ENCODE measurements at places on chromosomes 3 and 15.
A peak's percentile ranks its signal among the peaks of the same experiment; 100 is the strongest.

DNA sequence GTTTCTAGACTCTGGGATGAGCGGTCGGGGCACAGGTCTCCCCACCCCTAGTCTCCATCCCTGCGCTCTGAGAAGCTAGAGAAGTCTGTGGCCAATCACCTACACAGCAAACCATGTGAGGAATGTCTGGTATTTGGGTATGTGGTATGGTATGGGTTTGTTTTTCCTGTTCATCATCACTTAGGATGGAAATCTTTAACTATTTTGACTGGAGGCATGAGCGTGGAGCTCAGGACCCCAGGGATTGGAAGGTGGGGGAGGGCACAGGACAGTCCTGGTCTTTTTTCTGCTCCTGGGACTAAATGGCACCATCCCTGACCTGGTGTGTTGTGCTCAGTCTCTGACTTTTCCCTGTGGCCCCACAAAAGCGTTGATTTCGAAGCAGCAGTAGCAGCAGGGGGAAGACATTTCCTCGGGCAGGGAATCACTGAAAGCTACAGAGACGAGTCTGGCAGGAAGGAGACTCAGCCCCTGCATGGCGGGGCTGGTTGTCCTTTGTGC, 191.7 kb upstream of the TPM1 start:
- DNase-seq = no peak

DNA sequence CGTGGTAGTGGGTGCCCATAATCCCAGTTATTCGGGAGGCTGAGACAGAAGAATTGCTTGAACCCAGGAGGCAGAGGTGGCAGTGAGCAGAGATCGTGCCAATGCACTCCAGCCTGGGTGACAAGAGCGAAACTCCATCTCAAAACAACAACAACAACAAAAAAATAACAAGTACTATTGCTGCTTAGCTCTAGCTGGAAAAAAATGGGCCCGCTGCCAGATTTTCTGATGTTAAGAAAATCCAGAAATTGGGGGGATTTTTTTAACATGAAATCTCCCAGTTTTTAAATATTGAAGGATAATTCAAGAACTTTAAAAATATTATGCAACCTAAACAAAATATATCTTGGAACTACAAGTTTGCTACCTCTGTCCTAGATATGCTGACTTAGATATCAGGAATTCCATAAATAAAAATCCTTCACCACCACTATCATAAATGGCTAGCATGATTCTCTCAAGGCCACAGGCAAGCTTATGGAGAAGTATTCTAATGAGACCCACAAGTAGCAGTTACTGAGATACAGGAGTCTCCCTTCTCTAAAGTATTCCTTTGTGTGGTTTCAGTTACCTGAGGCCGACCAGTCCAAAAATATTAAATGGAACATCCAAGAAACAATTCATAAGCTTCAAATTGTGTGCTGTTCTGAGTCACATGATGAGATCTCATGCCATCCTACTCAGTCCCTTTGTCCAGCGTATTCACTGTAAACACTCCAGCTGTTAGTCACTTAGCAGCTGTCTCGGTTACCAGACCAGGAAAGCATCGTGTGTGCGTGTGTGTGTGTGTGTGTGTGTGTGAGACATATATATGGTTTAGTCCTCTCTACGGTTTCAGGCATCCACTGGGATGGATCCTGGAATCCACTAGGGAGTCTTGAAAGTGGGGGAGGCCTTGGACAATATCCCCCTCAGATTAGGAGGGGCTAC, 277.2 kb downstream of the TBL1XR1 start:
- DNase-seq = peak; percentile 40

DNA sequence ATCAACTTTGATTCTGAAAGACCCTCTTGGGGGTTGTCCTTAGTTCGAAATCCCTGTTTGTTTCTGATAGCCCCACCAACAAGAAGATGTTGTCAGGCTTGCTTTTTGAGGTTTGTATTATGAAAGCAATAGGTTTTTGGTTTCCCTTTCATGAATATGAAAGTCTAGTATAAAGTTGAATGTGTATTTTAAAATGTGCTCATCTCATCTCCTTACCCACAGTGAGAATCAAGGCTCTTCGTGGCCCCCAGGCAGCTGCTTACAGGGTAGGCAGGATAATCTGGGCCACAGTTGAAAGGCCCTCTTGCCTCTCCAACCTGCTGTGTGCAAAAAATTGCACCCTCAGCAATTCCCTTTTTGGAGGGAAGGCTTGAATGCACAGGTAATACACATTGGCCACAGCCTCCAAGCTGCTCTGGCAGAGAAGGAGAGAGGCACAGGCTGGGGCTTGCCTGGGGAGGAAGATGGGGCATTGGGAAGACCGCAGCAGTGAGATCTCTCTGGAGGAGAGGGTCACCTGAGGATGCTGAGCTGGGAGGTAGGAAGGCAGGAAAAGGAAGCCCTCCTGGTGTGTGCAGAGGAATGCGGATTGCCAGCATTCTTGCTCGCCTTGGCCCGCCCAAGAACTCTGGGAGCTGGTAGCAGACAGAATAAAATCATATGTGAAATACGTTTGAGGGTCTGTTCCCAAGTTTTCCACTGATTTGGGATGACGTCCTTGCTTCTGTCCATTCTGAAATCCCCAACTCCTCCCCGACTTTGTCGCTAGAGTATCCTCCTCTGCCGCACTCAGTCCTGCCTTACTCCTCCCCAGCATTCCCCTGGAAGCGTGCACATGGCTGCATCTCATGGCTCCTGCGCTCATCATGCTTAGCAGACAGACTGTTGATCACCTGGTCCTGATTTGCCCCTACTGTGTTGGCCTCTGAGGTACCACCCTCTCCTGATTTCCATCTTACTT, 196.4 kb downstream of the RPLP1 start:
- no peak for DNase-seq

GRCh38 chr3:170100944-170101343, 63.1 kb downstream of the GPR160 start:
- no peak for DNase-seq

DNA sequence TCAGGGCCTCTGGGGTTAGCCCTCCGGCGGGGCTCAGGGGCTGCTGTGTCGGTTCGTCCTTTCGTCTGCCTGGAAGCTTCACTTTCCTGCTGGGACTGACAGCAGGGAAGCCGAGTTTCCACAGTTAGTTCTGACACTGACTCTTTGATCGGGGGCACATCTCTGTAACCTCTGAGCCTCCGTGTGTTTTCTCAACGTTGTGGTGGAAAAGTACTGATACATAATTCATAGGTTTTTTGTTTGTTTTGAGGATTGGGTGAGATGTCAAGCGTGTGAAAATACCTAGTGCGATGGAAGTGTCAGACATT, 481 bp downstream of the AP4E1 start:
- DNase-seq = no peak

DNA sequence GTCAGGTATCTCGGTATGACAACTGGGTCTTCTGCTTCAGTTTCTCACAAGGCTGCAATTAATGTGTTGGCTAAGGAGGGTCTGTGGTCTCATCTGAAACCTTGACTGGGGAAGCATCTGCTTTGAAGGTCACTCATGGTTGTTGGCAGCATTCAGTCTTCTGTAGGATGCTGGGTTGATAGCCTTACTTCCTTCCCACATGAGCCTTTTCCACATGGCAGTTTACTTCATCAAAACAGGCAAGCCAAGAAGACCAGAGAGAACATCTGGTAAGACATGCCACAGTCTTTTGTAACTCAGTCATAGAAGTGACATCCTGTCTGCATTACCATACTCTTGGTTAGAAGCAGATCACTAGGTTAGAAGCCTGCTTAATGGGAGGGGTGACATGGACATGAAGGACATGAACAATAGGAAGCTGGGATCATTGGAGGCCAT, 49.5 kb downstream of the CMC1 start:
- no peak for DNase-seq

DNA sequence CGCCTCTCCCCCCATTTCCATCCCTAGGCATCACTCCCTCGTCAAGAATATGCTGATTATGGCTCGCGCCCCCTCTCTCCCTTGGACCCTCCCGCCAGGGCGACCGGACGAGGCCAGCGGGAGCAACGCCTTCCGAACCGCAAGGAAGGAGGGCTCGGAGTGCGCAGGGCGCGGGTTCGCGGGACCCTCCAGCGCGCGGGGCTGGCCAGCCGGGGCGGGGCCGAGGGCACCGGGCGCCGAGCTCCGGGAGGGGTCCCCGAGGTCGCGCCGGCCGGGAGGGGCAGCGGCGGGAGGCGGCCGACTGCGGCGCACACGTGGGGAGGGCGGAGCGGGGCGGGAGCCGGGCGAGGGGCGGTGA, 483 bp downstream of the EHD4 start:
- DNase-seq = no peak

- DNase-seq = no peak
Measured at GRCh38 chr15:92930054-92930621, 30.0 kb downstream of the CHD2 start.

DNA sequence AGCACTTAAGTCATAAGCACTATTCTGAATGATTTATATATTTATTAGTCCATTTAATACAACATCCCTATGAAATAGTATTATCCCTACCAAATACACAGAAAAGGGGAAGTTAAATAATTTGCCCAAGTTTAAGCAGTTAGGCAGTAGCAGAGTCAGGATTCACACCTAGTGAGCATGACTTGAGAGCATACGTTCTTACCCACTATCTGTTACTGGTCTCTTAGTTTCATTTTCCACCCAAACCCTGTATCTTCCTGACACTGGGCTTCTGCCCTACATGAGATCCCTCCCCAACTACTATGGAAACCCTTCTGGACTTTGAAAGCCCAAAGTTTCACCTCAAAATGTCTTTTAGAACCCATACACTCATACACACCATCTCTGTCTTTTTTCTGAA, 4.4 kb upstream of the ATOSA start:
- DNase-seq = no peak

- DNase-seq = no peak
Measured at GRCh38 chr3:110542552-110543150, 529.0 kb upstream of the NECTIN3 start.

DNA sequence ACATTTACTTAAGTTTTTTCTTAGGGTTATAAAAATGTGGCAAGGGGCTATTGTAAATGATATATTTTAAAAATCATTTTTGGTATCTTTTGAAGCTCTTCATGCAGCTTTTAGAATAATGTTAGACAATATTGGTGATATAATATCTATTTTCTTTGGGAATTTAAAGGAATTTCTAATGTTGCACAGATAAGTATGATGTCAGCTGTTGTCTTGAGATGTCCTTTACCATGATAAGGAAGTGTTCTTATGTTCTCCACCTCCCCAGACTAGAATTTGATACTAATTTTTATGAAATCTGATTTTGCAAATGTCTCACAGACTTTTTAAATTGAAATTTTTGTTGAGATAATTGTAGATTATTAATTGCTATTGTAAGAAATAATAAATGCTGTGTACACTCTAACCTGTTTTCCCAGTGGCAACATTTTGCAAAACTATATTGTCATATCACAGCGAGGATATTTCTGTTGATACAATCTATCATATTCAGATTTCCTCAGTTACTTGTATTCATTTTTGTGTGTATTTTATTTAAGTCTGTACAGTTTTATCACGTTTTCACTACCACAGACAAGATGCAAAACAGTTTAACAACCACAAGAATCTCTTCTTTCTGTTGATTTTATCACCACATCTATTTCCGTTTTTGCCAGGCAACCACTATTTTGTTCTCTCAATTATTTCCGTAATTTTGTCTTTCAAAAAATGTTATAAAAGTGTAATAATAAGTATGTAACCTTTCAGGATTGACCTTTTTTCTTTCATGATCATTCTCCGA, 55.4 kb downstream of the SPRED1 start:
- no peak for DNase-seq

GRCh38 chr3:29853841-29854397, 573.0 kb downstream of the RBMS3 start:
- no peak for DNase-seq

GRCh38 chr15:74157868-74158827, 15.4 kb upstream of the ISLR start:
- no peak for DNase-seq

GRCh38 chr3:154548341-154548740, 118.4 kb upstream of the GPR149 start:
- DNase-seq = no peak

GRCh38 chr3:195238586-195239118, 32.3 kb downstream of the XXYLT1 start:
- DNase-seq = peak; percentile 75

GRCh38 chr3:23829242-23829934, 23.6 kb downstream of the UBE2E1 start:
- DNase-seq = no peak

DNA sequence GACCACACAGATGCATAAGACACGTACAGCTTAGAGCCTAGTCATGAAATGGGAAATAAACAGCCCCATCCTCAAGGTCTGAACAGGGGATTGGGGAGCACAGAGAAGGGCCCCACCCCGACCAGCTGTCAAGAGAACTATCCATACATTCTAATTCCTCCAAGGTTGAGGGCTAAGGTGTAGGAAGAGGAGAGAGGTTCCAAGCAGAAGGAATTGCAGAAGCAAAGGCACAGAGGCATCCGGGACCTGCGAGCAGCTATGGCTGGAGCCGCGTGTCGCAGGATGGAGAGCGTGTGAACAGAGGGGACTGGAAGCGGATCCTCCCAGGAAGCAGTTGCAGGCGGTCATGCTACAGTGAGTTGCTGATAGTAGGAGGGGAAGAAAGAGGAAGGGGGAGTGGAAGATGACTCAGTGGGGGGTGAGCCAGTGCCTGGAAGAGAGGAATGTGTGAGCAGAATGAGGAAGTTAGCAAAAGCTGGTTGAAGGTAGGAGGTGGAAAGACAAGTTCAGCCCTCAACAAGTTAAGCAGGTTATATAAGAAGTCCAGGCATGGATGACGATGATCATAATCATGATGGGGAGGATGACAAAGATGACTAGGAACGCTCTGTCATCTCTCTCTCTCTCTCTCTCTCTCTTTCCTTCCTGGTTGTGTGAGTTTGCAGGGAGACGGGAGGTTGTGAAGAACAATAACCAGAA, 89.7 kb downstream of the LIPC start:
- no peak for DNase-seq

DNA sequence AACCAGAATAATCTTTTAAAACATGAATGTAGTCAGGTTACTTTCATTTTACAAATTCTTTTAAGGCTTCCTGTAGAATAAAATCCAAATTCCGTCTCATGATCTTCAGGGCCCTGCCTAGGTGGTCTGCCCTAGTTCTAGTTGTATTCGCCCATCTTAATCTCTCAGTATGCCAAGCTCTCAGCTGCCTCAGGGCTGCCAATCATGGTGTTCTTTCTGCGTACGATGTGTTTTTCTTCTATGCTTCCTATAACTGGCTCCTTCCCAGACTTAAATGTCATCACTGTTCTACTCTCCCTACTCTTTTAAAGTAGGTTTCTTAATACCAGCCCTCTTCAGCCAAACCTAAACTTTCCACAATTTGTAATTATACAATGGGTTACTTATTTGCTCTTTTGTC, 107.4 kb downstream of the GREM1 start:
- no peak for DNase-seq

GRCh38 chr3:114582929-114583328, 289.1 kb downstream of the TIGIT start:
- DNase-seq = no peak

All from hindlimb muscle (tissue), 1 donor.